Left kidney (tissue), 8 donors: ENCODE measurements at places on chromosomes 13 and 19. TPM values are rescaled to one million over a fixed set of nuclear protein-coding genes. Genes with fewer than 3 reads are reported as not detected.

DNA sequence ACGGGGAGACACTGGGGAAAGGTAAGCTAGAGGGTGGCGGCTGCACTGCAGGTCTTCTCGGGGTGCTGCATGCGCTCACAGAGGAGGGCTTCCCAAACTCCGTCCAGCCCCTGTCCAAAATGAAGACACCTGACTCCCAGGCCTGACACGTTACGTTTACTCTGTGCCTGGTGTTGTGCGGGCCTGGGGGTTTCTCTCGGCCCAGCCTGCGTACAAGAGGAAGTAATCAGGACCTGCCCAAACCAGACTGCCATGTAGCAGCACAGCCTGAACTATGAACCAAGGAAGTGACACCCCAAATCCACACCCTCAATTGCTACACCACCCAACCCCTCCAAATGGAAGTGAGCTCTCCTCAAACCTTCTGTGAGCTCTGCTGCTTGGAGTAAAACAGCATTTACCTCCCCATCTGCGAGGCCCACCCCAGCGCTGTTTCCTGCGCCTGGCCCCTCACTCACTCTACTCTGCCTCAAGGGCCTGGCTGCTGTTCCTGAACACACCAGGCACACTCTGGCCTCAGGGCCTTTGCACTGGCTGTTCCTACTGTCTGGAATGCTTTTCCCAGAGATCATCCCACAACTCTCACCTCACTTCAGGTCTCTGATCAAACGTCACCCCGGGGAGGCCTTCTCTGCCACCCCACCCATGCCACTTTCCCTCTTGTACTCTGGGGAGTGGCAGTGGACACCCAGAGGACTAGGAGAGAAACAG lies 3.0 kb downstream of the HSPBP1 start:
- DNase-seq, result no peak

DNA sequence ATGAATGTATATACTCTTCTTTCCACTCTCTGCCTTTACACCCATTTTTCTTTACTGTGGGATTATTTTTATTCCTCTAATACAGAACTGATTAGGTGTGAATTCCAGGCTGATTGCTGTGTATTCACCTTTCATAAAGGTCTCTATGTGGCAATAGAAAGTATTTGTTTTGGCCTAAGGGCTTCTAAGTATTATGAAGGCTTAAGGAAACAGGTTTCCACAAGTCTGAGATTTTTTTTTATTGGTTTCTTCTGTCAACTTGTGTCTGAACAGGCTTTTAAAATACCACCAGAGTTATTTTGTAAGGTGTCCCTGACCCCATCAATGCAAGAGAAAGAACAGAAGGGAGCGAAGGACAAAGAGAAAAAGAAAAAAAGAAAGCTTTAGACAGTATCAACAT lies 1102.0 kb upstream of the SPRY2 start:
- DNase-seq, result no peak

- no peak for DNase-seq
These were observed 367.6 kb upstream of the TSHZ3 start for GRCh38 chr19:31716826-31717225.

DNA sequence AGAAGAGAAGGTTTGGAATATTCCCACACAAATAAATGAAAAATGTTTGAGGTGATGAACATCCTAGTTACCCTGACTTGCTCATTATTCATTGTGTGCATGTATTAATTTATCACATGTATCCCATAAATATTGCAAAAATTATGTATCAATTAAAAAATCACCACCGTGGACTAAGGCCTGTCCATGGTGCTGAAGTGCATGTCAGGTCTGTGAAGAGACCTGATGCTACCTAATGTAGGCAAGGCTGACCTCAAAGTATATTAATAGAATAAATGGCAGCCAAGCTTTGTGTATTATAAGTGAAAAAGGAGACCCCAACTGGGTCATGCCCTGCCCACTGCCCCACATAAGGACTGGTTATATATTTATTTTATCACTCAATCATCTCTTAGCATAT lies 34.4 kb upstream of the ZNF835 start:
- DNase-seq, result no peak

DNA sequence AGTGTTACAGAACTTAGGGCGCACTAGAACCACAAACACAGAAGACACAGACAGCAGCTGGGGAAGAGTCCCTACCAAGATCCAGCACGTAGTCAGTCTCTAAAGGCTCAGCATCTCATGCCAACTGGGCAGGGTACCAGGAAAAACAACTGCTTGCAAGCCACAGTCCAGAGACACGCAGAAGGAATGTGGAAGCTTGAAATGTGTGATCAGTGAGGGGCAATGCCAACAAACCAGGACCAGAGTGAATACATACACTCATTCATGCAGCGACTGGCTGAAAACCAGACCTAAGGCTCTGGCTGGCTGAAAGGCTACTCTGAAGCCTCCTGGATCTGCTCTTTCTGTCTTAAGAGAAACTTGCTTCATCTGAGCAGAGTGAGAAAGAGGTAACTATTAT lies 1484.8 kb downstream of the EFNB2 start:
- DNase-seq, result no peak

- no peak for DNase-seq
These were observed 2.9 kb upstream of the YJEFN3 start for GRCh38 chr19:19525611-19526380.

DNA sequence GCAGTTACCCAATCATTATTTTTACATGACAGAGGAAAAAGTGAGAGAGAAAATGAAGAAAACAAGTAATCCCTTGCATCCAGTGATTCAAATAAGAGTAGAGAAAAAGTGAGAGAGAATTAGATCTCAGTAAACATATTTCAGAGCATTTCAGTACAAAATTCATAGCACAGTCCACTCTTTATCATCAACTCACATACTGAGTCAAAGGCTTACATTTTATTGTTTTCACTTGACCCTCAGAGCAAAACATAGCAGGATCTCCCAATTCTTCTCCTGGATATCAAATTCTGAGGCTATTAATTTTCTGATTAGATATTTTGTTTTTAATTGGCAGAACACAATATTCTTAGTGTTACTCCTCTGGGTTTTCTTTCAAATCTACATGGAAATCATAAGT lies 1568.3 kb upstream of the PRR20A start:
- no peak for DNase-seq

DNA sequence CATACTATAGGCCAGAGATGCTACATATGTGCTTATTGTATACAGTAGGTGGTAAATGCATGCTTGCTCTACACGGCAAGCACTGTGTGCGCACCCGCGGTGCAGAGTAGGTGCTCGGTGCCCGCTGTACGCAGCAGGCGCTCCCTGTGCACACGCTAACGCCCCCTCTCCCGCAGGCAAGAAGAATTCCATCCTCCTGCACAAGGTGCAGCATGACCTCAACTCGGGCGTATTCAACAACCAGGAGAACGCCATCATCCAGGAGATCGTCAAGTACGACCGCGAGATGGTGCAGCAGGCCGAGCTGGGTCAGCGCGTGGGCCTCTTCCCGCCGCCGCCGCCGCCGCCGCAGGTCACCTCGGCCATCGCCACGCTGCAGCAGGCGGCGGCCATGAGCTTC lies 17.7 kb downstream of the POLRMT start:
- no peak for DNase-seq

- no peak for DNase-seq
These were observed 26.4 kb upstream of the ZNF507 start for GRCh38 chr19:32318884-32319520.

DNA sequence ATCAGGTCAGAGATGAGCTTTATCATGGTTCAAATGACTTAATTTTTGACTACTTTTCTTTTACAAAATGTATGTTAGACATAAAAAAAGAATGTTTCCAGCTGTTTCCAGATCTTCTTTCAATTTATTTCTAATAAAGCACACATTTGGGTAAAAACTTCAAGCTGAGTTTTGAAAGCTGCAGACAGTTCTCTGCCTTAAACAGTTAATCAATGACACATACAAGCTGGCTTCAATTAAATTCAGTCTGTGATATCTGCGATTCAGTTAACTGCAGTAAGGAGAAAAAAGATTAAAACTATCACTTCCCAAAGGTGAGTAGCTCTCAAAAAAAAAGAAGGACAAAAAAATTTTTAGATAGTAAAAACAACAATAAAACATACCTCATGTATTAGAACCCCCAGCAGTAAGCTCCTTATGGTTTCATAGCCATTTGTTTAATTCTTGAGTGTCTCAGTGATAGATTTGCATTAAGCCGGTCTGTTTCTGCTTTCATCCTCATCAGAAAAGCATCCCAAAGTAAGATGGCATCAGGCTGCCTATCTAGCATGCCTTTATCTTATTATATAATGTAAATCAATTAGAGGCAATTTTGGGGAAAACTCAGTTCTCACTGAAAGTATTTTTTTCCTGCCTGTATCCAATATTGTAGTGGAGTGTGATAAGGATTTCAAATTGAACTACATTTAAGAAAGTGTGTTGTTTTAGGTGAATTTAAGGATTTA lies 81.8 kb upstream of the STARD13 start:
- no peak for DNase-seq

Gene SNRNP70
- 354 TPM for polyA plus RNA-seq

Gene CATSPERD
- not detected for polyA plus RNA-seq

Gene TNFSF11
- 0.37 TPM for polyA plus RNA-seq

Gene OVOL3
- not detected for polyA plus RNA-seq

Gene SLC25A41
- polyA plus RNA-seq, result 1.0 TPM

Gene ATP4A
- not detected for polyA plus RNA-seq

Gene ZNF709
- 11.0 TPM for polyA plus RNA-seq

Gene ELAVL1
- polyA plus RNA-seq, result 85.3 TPM

Gene ZNF560
- 1.3 TPM for polyA plus RNA-seq

Gene APOC4
- polyA plus RNA-seq, result not detected
